ENCODE measurements at places on chromosomes 3 and 15.
A peak's percentile ranks its signal among the peaks of the same experiment; 100 is the strongest.

GRCh38 chr3:64684715-64685261 is 3.0 kb downstream of the ADAMTS9 start:
- peak; percentile 23 for DNase-seq

- DNase-seq: no peak
These were observed 34.3 kb downstream of the IL1RAP start for GRCh38 chr3:190548031-190548656.

DNA sequence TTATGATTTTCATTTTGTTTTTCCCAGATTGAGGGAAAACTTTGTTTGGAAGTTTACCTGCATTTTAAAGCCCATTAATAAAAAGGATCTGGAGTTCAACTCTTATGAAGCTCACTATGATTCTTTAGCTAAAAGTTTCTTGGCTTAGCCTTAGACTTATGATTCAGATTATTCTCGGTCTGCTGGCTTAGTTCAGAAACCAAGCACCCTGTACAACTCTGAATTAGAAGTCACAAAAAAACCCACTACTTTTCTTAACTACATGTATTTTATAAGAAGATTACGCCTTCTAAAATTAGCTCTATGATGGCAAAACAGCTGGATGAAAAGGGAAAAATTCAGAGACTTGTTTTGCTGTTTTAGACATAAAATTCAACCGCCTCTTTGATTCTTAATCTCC is 14.3 kb upstream of the DENND4A start:
- DNase-seq: no peak

GRCh38 chr3:30189900-30190299 is 416.5 kb upstream of the TGFBR2 start:
- no peak for DNase-seq

DNA sequence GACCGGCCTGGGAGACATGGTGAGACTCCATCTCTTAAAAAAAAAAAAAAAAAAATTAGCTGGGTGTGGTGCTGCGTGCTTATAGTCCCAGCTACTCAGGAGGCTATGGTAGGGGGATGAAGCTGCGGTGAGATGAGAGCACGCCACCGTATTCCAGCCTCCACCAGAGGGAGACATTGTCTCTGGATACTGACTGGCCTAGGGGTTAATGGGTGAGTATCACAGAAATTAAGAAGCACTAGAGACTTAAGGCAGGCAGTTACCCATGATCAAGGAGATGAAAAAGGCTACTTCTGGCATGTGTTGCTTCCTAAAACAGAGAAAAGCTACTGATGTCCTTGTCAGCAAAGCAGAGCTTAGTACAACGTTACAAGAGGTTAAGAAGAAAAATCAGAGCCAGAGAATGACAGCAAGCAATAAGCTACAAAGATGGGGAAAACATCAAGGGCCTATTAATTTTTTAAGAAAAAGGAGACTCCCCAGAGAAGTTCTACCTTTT is 8.6 kb downstream of the TFRC start:
- peak; percentile 67 for DNase-seq

DNA sequence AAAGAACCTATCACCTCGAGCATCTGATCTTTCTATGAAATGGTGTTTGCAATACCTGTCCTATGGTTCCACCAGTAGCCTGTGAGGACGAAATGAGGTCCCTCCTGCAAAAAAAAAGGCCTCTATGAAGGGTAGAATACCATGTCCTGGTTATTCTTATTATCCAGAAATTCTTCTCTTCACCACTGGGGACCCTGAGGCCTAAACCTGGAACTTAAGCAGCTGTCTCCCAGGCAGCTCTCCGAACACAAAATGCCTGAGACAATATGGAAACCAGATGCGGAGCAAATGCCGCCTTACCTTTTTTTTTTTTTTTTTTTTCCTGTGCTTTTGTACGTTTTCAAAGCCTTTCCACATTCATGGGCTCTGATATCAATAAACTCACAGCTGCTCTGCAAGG is 62.1 kb upstream of the WNT5A start:
- peak; percentile 7 for DNase-seq

Measured in HCEC 1CT (cell line).